ENCODE measurements at places on chromosomes 16 and 17.

GRCh38 chr17:61247439-61247838 is 152.2 kb upstream of the TBX2 start:
- no peak for DNase-seq

- no peak for DNase-seq
These were observed at the start of gene SLFN12L for GRCh38 chr17:35537601-35538141. Gene SLFN12L (minus strand): TSS chr17:35537678. CDS start chr17:35522364, 15,314 bp downstream.

- DNase-seq: no peak
These were observed 192.1 kb upstream of the KIF2B start for GRCh38 chr17:53630638-53631037.

- DNase-seq: no peak
These were observed 139.0 kb downstream of the CYLD start for GRCh38 chr16:50880926-50881325.

- no peak for DNase-seq
These were observed 1.2 kb upstream of the BCO1 start for GRCh38 chr16:81237282-81237681.

- DNase-seq: no peak
These were observed 2.2 kb downstream of the RAB26 start for GRCh38 chr16:2150418-2151187.

DNA sequence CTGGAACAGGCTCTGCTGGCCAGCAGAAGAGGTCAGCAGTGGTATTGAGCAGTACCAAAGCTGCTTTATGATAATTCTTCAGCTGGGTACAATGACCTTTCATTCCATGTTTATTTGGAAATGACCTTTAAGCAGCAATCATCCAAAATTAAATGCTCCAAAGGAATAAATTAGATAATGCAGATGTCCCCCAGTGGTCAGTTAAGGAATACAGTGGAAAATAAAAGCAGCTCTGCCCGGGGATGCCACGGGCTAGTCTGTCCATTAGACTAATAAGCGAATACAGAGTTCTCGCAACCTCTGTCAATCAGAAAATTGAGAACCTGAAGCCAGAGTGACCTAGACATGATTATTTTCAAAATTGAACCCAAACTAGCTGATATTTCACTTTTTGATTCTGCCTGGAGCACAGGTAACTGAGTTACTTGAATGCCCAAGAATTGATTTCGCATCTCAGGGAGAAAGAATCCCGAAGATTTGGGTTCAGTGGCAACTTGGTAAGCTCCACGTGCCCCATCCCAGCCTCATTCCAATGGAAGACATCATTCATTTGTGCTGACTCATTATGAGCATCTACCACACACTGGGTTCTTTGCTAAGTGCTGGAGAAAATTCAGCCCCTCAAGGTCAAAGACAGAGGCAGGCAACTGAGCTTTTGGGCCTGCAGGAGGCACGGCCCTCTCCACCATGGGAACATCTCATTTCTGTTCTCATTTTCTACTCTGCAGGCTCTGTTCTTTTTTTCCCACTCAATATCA is 34.4 kb upstream of the SLC39A11 start:
- DNase-seq: no peak

DNA sequence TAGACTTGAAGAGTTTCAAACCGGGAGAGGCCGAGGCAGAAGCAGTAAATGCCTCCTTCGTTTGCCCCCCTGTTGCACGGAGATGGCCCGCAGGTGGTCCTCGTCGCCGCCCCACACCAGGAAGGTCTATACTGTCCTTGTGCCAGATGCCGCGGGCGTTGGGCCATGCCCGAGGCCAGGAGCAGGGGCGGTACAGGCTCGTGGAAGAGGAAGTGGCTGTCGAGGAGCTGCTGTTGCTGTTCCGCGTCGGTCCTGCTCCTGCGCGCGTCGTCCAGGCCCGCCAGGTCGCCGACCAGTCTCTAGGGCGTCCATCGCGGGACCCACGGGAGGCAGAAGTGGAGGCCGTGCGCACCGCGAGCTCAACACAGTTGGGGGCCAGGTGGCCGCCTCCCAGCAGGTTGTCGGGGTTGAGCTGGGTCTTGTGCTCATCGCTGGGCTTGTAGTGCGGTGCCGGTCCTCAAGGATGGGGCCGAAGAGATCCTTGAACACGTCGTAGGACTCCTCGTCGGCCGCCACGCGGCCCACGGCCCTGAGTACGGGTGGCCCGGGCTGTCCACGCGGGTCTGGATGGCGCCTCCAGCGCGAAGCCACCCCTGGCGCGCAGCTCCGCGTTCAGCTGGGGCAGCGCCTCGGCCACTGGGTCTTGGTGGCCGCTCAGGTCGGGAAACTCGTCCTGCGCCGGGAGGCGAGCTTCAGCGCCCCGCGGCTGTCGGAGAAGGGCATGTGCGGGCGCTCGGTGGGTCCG is 13.1 kb upstream of the C16orf87 start:
- DNase-seq: no peak

- DNase-seq: no peak
These were observed 127.5 kb downstream of the HS3ST3A1 start for GRCh38 chr17:13474073-13474800.

DNA sequence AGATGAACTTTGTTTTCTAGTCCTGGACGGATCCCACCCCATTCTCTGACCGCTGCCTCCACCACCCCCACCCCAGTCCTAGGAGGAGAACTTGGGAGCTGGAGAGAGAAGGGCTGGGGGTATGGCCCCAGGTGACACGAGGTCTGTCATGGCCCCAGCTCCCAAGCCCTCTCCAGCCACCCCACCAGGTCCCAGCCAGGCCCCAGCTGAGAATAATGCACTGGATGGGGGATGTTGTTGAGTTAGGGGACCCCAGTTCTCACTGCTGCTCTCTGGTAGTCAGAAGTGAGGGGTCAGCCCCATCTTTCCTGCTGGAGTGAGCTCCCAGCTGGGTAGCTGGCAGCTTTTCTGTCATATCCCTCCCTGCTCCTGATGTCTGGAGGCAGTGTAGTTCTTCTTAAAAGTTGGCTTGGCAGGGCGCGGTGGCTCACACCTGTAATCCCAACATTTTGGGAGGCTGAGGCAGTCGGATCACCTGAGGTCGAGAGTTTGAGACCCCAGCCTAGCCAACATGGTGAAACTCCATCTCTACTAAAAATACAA is 4.6 kb upstream of the COL1A1 start:
- no peak for DNase-seq

GRCh38 chr17:57288773-57289121 is 32.4 kb downstream of the MSI2 start:
- DNase-seq: peak; percentile 17

- DNase-seq: no peak
These were observed 701 bp upstream of the MRC2 start for GRCh38 chr17:62626719-62627218.

DNA sequence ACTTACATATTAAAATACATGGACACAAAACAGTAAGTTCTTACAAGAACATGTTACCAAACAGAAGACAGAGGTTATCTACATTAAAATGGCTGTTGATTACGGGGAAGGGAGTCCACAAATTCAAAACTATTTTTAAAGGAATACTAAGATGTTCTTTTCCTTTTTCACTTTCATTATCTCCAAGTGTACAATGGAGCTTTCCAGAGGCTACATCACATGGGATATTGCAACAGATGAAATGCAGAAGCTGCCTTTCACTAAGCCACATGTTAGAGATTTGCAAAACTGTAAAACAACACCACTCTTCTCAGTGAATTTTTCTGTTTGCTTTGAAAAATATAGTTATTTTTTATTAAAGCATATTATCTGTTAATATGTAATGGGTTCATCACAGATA is 53.6 kb downstream of the XPO6 start:
- DNase-seq: no peak

GRCh38 chr17:78239489-78239931 is 8.1 kb downstream of the TMEM235 start:
- no peak for DNase-seq

DNA sequence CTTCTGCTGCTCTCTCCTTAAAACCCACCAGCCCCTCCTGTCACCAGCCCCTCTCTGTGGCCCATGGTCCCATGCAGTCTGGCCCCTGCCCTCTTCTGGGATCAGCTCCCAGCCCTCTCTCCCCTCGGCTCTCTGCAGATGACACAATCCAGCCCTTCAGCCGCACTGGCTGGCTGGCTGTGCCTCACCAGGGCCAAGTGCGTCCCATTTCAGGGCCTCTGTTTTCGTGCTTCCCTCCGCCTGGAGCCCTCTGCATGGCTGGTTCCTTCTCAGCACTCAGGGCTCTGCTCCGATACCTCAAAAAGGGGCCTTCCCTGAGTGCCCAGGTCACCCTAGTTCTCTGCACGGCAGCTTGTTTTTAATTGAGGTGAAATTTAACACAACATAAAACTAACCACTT is 124.3 kb downstream of the SOCS1 start:
- DNase-seq: no peak

- no peak for DNase-seq
These were observed 27.0 kb downstream of the NPTX1 start for GRCh38 chr17:80449194-80449929.

GRCh38 chr16:56530872-56531271 is 11.0 kb upstream of the BBS2 start:
- DNase-seq: no peak

- DNase-seq: no peak
These were observed 271.2 kb downstream of the HAPSTR1 start for GRCh38 chr16:9362604-9363003.

GRCh38 chr16:67943256-67943618 is 683 bp downstream of the LCAT start:
- no peak for DNase-seq

DNA sequence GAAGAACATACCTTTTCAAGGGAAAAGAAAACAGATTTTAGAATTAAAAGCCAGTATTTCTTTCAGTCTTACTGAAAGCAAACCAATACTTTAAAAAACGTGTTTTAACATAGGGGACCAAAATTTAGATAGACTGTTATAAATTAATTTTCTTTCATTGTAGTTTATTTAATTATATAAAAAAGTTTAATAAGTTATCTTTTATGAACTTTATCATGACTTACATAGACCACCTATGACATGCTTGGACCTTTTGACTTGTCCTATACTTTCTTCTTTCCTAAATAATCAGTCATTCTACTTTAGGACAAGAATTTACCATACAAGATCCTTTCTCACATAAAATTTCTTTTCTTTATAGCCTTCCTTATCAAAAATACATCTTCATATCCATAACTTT is 102.0 kb upstream of the HAS3 start:
- no peak for DNase-seq

- DNase-seq: no peak
These were observed 286.6 kb upstream of the CCL2 start for GRCh38 chr17:33968350-33969044.

Data from hippocampal formation (tissue), 2 donors.